Kidney tubule cell (primary cell): ENCODE measurements at places on chromosomes 2 and 18.
A peak's percentile ranks its signal among the peaks of the same experiment; 100 is the strongest.

- DNase-seq, result peak; percentile 50
These were observed 48.1 kb downstream of the CYRIA start for GRCh38 chr2:16617282-16618266.

DNA sequence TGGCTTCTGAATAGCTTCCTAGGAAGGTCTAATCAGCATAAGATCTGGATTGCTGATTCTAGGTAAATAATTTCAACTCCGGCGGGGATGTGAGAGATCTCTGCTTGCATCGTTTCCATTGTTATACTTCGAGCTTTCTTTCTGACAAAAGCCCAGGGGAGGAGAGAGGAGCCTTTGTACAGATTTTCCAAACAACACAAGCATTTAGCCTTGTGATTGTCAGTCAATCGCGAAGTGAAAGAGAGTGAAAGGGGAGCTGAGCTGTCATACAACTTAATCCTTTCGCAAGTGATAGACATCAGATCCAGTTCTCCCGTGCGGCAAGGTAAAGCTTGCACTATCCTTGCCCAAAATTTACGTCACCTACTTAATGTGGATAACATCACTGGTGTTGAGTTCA, 26.2 kb downstream of the RALB start:
- no peak for DNase-seq

DNA sequence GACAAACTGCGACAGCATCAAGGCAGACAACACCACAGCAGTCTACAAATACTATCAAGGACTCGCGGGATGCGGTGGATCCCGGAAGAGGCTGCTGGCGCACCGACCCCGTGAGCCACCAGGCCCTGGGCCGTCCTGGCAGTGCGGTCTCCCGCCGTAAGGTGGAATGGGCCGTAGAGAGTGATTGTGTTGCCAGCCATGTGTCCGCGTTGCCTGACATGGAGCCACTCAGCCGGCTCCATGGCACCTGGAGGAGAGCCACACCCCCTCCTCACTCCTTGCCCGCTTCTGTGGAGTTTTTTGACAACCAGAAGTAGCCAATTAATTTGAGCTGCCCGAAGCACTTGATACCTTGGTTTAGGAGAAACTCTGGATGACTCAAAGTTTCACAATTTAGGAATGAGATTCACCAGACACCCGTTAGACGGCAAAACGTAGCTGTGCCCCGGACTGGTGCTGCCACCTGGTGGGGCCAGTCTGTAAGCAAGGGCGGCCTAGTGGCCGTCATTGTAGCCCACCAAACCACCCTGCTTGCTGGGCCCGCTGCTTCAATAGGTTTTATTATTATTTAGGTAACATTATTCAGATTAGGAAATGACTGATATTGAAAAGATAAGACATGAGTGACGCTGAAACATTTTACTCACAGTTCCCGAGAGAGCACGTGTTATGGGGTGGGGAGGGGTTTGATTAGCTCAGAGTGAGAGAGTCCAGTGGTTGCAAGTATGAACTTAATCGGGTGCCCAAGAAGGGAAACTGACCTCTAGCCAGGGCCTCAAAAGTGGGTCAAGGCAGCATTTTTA, 10.2 kb upstream of the IMP4 start:
- DNase-seq, result peak; percentile 77

DNA sequence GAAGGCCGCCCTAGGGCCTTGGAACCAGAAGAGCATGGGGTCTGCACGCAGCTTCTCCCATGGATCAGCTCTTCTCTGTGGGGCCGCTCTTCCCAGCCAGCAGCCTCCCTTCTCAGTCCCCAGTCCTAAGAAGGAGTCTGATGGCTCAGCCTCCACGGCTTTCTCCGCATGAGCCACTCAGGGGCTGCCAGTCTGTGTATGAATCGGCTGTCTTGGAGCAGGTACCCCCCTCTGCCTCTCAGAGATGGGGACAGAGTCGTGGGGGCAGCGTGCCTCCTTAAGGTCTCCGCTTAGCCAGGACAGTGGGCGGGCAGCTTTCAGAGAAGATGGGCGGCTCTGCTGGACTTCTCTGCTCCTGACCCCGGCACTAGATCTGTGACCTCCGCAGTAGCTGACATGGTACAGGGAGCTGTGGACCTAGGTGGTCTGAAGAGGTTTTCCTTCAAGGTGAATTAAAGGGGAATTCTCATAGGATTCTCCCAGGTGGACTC, 21.6 kb downstream of the INPP5D start:
- DNase-seq, result no peak

DNA sequence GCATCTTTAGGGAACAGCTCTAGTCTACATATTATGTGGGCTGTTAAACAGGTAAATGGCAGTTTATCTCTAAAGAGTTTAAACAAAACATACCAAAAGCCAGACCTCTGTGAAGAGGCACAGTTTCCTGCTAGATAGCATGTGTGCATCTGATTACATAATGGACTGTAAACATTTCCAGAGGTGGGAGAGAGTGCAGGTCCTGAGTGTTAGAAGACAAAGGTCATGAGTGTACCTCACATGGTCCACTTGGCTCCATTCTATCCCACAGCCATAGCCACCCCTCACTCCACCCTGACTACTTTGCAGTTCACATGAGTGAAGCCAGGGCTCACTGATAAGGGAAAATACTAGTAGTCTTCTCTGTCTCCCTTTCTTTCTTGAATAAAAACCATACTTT, 233.4 kb downstream of the MTX2 start:
- no peak for DNase-seq

DNA sequence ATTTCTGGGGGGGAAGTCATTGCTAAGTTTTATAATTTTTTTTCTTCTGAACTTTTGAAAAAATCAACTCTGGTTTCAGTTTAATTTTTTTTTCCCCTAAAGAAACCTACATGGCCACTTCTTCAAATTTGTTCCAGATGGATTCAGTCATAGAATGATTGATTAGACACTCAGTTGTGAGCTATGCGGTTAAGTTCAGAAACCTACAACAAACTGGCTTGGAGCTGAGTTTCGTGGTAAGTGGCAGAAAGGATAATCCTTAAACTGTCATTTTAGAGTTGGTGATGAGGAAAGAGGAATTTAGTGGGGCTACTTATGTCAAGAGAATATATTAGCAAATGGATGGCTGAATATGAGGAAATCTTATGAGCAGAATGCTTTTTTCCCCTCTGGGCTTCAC, 23.7 kb downstream of the EFEMP1 start:
- DNase-seq, result peak; percentile 74
